ENCODE measurements at places on chromosomes 4 and X. TPM values are rescaled to one million over a fixed set of nuclear protein-coding genes. Genes with fewer than 3 reads are reported as not detected.

ADH1A gene
- not detected for total RNA-seq

RCHY1 gene
- total RNA-seq: 17.5 TPM

POF1B gene
- not detected for total RNA-seq

GLRA2 gene
- not detected for total RNA-seq

KIT gene
- 1.2 TPM for total RNA-seq

KLF8 gene
- 2.2 TPM for total RNA-seq

NXF2B gene
- not detected for total RNA-seq

EREG gene
- total RNA-seq: 7.9 TPM

FHIP1A gene
- 0.07 TPM for total RNA-seq

PHEX gene
- total RNA-seq: 0.46 TPM

CFI gene
- total RNA-seq: 1.6 TPM

SSX2B gene
- not detected for total RNA-seq

HPGD gene
- total RNA-seq: 0.20 TPM

FRG2 gene
- not detected for total RNA-seq

PNMA3 gene
- total RNA-seq: 0.13 TPM

ITIH6 gene
- total RNA-seq: not detected

ASB9 gene
- total RNA-seq: 0.36 TPM

HSFX4 gene
- not detected for total RNA-seq

TAPT1 gene
- total RNA-seq: 29.8 TPM

TLR10 gene
- total RNA-seq: not detected

RAI2 gene
- 2.0 TPM for total RNA-seq

SPANXA2 gene
- total RNA-seq: not detected

FMR1NB gene
- not detected for total RNA-seq

RAB33A gene
- 5.1 TPM for total RNA-seq

SPIN2A gene
- 0.53 TPM for total RNA-seq

CPZ gene
- 24.4 TPM for total RNA-seq

FAM47C gene
- total RNA-seq: not detected

Data from smooth muscle cell of the pulmonary artery (primary cell).